ENCODE measurements at places on chromosomes 16 and 17.

- DNase-seq: no peak
Observed at GRCh38 chr17:77854759-77855745, 103.5 kb upstream of the TNRC6C start.

GRCh38 chr17:43456661-43457361 lies 27.0 kb upstream of the DHX8 start:
- no peak for DNase-seq

DNA sequence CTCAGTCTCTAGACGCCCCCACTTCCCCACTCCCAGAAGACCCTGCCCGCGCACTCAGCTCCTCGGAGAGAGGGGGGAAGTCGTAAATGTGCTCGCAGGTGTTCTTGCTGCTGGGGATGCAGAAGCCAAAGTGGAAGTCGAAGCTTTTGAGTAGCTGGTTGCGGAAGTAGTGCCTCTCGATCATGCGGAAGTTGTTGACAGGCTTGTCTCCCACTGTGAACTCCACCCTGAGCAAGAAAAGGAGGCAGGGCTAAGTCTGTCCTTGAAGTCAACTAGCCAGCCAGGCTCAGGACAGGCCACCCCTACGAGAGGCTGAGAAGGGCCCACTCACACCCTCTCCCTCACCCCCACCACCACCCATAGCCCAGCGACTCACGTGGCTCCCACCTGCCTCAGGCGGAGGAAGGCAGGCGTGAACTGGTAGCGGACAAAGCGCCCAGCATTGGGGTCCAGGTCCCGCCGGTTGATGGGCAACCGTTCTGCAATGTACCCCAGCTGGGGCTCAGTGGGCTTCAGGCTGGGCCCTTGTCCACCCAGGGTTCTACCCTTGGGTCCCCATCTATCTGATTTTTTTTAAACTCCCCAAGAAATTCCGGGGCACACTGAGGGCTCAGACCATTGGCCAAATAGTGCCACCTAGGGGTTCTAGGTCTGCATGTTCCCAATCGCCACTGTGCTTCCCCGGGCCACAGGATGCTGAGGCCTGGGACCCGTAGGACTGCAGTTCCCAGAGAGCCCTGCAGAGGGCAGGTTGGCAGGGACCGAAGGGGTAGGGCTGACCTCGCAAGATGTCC lies 4.6 kb downstream of the UNC119 start:
- peak; percentile 87 for DNase-seq

DNA sequence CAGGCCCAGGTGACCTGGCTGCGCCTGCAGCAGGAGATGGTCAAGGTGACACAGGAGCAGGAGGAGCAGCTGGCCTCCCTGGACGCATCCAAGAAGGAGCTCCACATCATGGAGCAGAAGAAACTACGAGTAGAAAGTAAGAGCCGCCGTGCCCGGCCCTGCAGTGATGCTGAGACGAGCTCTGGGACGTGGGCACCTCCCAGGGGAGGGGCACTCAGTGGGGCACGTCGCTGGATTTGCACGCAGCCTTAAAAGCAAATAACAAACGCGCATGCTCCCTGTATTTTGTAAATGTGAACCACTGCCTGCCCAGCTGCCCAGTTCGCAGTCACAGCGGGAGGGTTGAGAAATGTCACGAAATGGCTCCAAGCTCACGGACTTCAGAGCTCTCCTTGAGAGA lies 15.3 kb upstream of the GAA start:
- no peak for DNase-seq

GRCh38 chr16:87581857-87582215 lies 20.5 kb upstream of the JPH3 start:
- no peak for DNase-seq

- DNase-seq: no peak
Observed at GRCh38 chr16:57759541-57760356, 24.2 kb downstream of the KATNB1 start.

DNA sequence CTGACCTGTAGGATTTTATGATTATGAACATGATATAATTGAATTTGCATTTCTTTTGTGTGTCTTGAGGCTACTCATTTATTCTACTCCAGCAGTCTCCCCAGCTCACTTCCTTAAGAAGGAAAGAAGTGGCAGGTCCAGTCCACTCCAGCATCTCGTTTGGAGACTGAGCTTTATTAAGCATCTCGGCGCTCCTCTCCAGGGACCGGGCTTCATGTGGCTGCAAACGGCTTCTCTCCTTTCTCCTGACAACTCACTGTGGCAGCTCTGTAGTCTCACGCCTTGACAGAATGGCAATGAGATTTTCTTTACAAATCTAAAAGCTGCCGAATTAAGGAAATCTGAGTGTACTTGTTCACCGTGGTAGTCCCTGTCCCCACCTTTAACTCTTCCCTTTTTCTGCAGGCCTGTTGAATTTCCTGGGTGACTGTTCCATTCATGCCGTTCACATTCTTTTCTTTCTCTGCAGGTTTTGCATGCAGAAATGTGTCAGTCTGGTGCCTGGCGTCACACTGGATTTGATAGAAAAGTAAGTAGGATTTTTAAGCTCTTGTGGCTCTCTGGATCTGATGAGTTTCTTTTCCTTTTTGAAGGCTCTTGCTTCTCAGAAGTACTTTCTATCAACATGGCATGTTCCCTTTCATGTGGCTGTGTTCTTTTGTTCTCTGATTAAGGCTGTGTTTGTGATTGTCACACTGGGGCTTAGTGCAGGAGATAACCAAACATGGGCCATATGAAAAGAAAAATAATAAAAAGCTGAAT lies 200.5 kb upstream of the CHMP6 start:
- DNase-seq: no peak

GRCh38 chr17:4276514-4276913 lies 12.7 kb upstream of the ANKFY1 start:
- no peak for DNase-seq

DNA sequence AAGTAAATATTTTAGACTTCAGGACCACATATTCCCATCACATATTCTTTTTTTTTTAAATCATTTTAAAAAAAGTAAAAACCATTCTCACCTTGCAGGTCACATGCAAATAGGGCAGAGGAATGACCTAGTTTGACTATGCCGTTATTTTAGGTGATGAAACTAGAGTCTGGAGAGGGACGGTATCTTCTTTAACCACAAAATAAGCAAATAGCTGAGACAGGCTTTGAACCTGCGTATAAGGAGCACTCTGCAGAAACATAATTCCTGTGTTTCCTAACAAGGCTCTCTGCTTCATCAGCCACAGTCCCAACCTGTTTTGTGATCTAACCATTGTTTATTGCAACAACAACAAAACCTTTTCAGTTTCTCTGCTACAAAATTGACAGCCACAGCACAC lies 121.5 kb downstream of the PCTP start:
- DNase-seq: peak; percentile 22
